T-helper 2 cell (primary cell): ENCODE measurements at places on chromosomes 1 and 21.

DNA sequence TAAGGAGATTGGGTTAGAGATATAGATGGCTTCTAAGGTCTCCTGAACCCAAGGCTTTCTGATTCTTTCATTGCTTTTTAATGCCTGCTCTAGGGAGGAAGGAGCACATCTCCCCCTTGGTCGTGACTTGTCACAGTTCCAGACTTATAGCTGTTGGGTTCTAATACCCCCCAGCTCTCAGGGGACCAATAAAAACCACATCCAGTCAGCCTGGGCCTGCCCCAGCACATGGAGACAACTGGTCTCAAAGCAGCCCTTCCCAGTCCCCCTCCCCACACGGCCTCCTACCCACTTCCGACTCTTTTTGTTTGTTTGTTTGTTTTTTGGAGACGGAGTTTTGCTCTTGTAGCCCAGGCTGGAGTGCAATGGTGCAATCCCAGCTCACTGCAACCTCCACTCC is 23.3 kb downstream of the QSOX1 start:
- no peak for DNase-seq

DNA sequence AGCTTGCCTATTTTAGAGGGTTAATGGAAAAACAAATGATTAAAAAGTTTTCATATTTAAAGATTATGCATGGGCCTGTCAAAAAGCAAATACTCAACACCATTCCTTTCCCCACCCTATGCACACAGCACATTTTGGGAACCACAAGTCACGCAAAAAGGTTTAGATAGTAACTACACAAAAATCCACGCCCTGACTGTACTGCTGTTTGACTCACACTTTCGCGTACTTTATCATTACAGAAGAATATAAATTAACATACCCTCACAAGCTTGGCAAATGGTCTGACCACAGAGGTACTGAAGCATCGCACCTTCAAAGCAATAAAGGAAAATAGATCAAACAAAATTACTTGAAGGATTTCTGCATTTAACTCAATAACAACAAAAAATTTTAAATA is 1.4 kb downstream of the ATP5PO start:
- no peak for DNase-seq

DNA sequence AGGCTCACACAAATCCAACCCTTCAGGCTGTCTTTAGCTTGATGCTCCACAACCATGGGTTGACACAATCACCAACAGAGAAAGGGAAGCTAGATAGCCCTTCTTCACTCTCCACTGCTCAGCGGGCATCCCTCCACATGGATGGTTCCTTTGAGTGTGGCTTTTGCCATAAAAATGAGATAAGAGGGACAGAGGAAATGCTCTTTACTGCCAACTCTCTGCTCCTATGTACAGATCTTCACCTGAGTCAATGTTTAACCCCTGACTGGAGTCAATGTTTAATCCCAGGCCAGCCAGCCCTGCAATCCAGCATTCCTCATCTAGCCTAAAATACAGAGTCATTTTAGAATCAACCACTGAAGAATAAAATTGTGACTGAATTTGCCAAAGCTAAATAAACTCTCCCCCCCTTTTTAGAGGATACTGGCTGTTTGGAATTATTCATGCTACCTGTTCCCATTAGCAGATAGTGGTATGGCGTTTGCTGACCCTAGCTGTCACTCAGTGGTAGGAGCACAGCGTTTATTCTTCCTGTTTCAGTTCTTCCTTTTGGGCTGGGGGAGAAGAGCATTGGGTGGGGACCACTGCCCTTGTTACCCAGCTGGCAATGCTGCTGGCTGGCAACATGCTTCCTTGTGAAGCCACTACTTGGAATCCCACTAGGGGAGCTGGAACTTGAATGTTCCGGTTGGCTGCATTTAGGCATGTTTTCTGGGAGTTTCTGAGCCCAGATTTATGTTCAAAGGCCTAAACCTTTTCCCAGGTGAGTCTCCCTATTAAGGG is 5.2 kb upstream of the PIGR start:
- DNase-seq, result no peak

GRCh38 chr1:221782477-221782876 is 40.6 kb upstream of the DUSP10 start:
- no peak for DNase-seq

GRCh38 chr1:37865348-37866120 is 6.1 kb upstream of the MTF1 start:
- DNase-seq, result no peak

DNA sequence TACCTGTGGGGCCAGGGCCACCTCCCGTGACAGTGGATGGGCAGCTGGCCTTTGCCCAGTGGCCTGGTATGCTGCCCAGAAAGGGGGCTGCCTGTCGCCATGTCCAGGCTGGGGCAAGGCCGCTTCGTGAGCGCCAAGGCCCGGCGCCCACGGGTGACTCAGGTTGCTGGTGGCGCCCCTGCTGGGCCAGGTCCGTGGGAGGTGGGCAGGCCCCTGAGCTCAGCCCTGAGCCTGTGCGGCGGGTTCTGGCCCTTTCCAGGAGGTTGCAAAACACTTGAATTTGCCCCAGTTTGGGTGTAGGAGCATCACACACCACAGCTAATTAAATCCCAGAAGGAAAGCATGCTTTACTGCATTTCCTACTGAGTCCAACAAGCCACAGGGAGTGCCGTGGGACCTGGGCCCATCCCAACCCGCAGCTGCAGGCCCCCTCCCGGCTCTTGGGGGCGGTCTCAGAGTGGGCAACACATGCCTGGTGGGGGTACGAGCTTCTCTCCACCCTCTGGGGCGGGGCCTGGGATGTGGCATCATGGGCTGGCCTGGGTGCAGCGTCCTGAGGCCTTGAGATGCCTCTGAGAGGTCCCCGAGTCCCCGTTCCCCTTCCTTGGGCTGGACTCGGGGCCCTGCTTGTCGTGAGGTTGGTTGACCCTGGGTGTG is 159.8 kb downstream of the PEX14 start:
- DNase-seq, result no peak

DNA sequence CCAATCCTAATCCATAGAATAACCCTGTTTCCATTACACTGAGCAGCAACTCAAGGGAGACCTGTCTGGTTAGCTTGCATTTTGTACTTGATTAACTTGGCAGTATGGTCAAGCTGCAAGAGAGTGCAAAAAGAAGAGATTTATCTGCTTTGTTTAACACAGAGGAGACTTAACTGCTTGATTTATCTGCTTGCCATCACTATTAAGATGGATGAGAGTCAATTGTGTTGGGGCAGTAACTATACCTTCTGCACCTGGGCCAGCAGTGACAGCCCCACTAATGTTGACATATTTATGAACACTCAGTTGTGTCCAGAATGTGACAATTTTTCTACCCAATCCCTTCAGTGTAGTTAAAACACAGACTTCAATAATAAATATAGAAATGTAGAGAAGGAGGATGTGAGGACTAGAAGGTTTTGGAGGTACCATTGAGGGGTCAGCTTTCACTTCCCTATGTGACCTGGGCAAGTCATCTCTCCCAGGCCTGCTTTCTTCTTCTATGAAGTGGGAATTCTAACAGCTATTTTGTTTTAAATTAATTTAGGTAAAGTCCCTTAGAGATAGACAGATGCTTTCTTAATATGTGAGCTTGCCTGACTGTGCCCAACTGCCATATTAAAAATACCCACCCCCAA is 159.1 kb upstream of the KCNK2 start:
- no peak for DNase-seq

DNA sequence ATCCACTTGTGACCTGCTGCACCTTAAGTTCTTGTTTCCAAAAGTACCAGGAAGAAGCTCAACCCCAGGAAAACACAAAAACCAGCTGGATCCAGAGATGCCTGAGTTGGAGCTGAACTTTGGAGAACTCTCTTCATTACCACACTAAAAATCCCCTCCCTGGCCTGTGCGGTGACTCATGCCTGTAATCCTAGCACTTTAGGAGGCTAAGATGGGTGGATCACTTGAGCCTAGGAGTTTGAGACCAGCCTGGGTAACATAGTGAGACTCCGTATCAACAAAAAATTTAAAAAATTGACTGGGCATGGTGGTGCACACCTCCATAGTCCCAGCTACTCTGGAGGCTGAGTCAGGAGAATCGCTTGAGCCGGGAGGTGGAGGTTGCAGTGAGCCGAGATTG is 6.2 kb downstream of the MAP1LC3C start:
- no peak for DNase-seq
